KG1 (cell line): ENCODE measurements at places on chromosomes 6 and 20.

DNA sequence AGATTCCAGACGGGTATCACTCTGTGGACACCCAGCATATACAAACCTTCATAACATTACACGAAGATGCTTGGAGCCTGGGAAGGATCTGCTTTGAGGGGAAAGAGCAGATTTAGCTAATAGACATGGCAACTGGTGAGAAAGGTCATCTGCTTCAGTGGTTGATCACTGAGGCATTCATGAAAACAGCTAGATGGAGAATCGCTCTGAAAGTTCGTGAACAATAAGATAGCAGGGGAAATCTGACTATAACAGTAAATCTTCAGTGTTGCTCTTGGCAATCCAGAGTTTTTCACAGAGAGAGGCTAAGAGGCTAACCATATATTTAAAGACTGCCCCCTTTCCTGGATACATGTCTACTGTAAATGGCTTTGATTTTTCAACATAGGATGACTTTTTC is 245.3 kb downstream of the FARS2 start:
- no peak for DNase-seq

DNA sequence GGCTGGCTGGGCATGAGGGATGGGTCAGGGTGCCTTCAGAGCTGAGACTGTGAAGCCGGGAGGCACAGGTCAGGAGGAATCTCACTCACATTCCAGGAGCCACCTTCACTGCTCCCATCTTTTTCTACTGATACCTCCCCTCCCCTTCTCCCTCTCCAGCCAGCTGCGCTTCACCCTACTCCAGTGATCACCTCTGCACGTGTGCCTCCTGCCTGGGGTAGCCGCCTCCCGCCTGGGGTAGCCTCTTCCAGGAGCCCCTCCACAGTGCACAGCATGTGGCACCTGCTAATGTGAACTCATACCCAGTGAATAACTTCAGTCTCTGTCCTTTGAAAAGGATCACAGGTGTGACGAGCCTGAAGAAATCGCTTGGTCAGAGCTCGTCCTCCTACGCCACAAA is 232.6 kb downstream of the TMEM242 start:
- no peak for DNase-seq

DNA sequence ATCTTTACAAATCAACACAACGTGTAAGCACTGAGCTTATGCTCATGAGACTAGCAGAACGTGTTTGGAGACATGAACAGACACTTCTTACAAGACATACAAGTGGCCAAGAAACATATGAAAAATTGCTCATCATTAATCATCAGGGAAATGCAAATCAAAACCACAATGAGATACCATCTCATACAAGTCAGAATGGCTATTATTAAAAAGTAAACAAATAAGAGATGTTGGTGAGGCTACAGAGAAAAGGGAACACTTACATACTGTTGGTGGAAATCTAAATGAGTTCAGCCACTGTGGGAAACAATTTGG is 327.9 kb upstream of the SOX4 start:
- no peak for DNase-seq

DNA sequence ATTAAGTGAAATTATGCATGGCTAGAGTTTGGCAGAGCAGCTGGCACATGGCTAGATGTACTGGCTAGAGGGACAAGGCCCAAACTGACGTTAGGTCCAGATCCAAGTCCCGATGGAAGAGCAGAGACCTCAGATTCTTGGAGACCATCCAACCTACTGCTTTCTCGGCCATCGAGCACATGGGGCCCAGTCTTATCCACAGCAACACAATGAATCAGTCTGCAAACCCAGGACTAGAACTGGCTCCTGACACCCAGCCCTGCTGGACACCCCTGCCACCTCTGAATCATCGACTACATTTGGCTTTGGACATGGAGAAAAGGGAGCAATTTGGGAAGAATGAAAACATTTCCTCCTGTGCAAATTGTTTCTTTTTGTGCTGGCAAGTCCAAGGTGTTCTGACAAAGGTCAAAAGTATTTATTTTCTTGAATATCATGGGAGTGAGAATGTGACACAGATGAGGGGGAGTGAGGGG is 23.9 kb upstream of the YWHAB start:
- no peak for DNase-seq

DNA sequence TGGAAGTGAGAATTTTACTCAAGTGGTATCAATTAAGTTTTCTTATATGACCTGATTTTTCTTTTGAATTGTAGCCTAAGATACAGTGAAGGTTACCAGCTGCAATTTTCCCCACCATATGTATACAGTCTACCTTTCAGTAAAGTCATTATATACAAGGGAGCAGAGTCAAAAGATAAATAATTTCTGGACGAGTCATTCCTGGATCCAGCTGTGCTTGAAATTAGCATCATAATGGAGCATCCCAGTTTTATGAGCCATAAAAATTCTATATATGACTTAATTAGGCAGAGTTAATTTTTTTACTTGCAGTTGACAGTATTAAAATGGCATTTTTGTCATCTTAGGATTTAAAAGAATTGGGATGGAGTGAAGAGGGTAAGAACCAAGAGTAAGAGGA is 1008.4 kb downstream of the PHF3 start:
- DNase-seq, result no peak

- DNase-seq, result no peak
Measured at GRCh38 chr6:3620937-3621336, 130.6 kb downstream of the PXDC1 start.

GRCh38 chr20:51385646-51386530 is 156.6 kb downstream of the NFATC2 start:
- DNase-seq, result no peak

DNA sequence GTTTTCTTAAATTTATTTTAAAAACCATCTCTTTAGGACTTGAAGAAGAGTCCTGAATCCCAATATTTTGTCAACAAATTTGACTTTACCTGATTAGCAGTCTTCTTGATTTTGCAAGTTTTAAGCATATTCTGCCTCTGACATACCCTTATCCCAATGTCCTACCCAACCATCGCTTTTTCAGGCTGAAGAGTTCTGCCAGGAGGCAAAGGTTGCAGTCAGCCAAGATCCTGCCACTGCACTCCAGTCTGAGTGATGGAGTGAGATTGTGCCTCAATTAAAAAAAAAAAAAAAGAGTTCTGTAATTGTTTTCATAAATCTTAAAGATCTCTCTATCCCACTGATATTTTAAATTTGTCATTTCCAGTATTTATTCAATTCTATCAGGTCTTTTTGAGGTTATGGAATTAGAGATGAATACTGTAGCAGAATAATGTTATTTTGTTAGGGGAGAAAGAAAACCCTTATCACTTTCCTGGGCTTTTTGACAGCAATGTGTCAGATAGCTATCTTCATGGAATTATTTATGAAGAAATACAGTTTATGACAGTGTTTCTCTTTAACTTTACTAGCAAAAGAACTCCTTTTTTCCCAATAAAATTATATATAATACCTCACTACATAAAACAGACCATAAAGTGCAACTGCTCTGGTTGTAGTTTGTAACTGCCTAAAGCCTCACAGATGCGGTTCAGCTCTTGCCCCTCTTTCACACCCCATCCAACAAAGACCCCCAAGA is 78.2 kb downstream of the IBTK start:
- no peak for DNase-seq

- DNase-seq, result no peak
Measured at GRCh38 chr6:34829137-34829536, 37.3 kb downstream of the BLTP3A start.

DNA sequence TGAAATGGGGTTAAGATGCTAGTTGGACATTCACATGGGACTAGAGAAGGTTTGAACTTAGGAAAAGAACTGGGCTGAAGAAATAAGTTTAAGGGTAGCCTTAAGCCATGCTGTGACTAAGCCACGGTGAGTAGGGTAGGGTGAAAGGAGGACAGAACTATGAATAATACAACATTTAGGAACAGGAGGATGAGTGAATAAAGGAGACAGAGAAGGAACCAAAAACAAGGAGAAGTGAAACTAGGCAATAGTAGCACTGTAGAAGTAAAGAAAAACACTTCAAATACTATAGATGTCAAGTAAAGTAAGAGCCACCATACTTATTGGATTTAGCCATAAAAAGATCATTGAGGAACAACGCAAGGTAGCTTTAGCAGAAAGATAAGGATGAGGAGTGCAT is 111.2 kb downstream of the KCNQ5 start:
- DNase-seq, result no peak
